ENCODE measurements at places on chromosomes 1 and 21. TPM values are rescaled to one million over a fixed set of nuclear protein-coding genes. Genes with fewer than 3 reads are reported as not detected.

GRCh38 chr1:184945029-184945428 lies 29.3 kb downstream of the NIBAN1 start:
- DNase-seq = no peak

Gene PLA2G2F
- total RNA-seq = not detected

Gene IL12RB2
- not detected for total RNA-seq

DNA sequence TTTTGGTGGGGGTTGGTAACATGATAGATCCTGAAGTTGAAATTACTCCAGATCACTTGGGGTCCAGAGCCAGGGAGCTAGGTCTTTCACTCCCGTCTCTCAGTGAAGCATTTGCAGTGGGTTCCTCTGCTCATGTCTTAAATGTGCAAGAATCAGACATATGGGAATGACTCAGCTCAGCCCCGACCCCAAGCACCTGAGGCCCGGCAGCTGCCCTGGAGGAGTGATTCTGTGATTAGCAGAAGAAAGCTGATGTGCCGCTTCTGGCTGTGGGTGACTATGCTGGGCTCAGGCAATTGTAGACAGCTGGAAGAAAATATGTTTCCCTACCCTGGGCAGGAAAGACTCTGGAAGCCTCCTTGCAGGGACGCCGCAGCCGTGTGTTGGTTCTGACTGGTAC lies 601.7 kb downstream of the NPHP4 start:
- DNase-seq = no peak

DNA sequence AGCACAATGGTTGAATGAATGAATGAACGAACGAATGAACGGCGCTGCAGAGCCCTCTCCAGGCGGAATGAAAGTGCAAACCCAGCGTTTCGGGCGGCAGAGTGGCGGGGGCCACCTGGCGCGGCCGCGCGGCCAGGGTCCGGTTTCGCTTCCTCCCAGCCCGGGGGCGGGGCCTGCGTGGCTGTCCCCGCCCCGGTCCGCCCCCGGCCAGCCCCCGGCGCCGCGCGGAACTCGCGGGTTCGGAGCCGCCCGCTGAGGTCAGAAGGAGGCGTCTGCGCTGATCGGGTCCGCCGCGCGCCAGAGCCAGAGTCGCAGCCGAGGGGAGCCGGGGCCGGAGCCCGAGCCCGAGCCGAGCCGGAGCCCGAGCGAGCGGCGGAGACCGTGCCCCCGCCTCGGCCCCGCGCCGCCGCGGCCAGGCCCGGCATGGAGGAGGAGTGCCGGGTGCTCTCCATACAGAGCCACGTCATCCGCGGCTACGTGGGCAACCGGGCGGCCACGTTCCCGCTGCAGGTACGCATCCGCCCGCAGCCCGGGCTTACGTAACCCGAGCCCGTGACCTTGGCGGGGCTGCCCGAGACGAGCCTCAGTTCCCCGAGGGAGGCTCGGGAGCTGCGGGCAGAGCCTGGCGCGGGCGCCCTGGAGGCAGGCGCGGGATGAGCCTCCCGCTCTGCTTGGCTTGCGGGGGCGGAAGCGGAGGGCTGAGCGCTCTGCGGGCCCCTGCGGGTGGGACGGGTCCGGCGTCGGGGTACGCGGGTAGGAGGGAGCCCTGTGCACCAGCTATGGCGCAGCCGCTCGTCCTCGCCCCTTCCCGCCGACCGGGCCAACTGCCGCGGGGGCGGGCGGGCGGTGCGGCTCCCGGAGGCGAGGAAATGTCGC lies at the start of gene PDXK:
TSS of gene PDXK (plus strand) at position 258 of the 876 bp plus-strand sequence. CDS start at position 424, 166 bp downstream.
- DNase-seq = peak; percentile 83

DNA sequence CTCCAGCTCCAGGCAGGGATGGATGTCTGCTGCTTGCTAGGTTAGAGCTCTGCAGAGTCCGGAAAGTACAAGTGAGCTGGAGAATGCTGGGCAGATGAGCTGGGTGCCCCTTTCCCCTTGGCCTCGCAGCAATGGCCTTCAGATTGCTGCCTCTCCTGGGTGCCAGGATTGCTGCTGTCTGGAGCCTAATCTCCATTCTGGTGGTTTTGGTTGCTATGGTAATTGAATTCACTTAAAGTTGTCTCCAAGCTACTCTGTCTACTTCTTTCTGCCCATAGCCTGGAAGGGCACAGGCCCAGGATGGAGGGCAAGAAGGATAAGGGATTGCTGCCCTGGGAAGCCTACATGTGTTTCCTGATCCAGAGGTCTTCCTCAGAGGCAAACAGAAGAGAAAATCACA lies 14.6 kb upstream of the KCND3 start:
- no peak for DNase-seq

GRCh38 chr21:35801391-35801790 lies 258.9 kb downstream of the SETD4 start:
- DNase-seq = no peak

Gene UBL4B
- total RNA-seq = not detected

- DNase-seq = no peak
Observed at GRCh38 chr1:2603521-2604155, 17.1 kb downstream of the PRXL2B start.

Gene SELL
- not detected for total RNA-seq

- peak; percentile 18 for DNase-seq
Observed at GRCh38 chr1:115063228-115063901, 25.9 kb downstream of the TSPAN2 start.

Gene NTRK1
- not detected for total RNA-seq

Gene TP73
- 5.1 TPM for total RNA-seq

DNA sequence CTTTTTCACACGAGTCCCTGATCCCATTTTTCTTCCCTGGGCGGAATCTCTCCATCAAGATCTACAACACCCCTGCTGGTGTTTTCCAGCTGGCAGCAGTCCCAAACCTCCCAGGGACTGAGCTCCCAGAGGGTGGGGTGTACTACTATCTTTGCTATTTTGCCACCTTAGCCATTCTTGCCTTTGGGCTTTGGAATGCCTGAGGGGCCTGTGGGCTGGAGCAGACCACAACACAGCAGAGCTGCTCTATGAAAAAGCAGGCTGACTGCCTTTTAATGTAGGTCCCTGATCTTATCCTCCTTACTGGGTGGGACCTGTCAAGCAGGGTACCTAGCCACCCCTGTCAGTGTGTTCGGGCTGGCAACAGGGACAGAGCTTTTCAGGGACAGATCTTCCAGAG lies 91.9 kb downstream of the KCNT2 start:
- DNase-seq = no peak
